CD4-positive, alpha-beta T cell treated with Interleukin-15 for 4 hours (primary cell): ENCODE measurements at places on chromosomes 2 and 18.

DNA sequence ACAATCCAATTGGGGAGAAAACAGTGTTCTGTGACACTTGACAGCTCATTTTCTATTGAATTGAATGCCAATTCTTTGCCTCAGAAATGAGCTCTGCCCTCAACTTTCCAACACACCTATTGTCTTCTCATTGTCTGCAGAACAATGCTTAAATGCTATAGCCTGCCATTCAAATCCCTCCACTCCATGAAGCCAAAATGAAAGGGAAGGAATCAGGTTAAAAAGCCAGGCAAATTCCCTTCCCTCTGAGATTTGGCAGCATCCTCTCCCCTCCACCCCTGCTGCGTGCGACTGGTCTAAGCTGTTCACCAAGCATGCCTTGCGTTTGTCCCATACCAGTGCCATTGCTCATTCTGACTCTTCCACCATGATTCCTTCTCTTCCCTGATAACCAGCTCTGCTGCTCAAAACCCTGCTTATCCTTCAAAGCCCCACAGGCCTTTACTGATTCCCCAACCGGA, 32.4 kb upstream of the TMEM131 start:
- DNase-seq, result no peak

- DNase-seq, result no peak
Measured at GRCh38 chr2:27566628-27567027, 16.2 kb upstream of the ZNF512 start.

DNA sequence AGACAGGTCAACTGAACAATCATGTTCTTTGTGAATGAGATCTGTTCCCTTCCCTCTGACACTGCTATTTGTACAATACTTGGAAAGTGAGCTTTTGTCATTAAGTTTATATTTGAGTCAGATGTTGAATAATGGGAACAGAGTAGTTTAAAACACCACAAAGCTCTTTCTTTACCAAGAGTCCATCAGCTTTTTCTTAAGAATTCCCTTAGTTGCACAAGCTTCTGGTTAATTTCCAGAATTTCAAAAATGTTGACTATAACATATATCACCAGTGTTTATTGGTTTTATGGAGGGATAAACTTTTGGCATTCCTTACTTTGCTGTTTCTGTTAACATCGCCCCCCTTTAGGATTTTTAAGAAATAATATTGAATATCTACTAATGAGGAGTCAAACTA, 403.7 kb downstream of the CCDC85A start:
- no peak for DNase-seq

DNA sequence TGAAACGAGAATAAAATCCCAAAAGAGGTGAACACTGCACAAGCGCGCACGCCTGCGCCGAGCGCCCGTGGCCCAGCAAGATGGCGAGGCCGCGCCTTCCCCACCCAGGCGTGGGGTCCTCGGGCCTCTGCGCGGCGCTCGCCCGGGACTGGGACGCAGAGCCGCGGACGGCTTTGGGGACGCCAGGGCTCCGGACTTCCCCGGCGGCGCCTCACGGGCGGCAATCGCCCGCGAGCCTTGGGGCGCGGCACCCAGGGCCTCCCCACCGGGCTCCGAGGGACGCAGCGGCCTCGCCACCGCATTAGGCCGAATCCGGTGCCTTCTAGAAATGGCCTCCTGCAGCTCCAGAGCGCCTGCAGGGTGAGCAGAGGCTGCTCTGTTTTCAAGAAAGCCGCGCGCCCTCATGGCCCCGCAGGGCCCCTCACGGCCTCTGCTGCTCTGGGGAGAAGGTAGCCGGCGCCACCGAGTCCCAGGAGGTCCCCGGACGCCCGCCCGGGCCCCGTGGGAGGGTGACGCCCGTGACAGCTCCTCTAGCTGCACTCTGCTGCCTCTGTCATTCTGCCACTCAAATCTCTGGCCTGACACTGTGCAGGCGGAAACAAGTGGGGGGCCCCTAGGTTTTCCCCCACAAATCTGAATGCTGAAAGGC, 35.9 kb upstream of the POMC start:
- DNase-seq, result peak; percentile 22

- DNase-seq, result no peak
Measured at GRCh38 chr2:212414767-212415211, 123.8 kb downstream of the ERBB4 start.

DNA sequence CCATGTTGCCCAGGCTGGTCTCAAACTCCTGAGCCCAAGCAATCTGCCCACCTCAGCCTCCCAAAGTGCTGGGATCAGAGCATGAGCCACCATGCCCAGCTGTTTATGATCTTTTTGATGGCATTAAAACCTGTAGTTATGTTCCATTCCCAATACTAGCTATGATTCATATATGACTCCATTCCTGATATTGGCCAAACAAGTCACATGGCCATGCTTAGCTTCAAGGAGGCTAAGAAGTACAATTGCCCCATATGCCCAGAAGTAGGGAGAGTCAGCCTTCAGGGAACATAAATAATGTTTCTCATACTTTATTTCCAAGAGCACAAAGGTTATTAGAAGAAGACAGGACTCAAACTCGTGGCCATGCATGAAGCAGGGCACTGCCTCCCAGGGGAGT, 132.4 kb upstream of the RAB6C start:
- DNase-seq, result no peak

DNA sequence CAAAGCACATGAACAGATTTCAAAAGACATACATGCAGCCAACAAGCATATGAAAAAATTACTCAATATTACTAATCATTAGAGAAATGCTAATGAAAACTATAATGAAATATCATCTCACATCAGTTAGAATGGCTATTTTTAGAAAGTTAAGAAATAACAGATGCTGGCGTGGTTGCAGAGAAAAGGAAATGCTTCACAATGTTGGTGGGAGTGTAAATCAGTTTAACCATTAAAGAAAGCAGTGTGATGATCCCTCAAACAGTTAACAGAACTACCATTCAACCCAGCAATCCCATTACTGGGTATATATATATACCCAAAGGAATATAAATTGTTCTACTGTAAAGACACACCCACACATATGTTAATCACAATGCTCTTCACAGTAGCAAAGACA, 117.7 kb upstream of the SETBP1 start:
- DNase-seq, result no peak

DNA sequence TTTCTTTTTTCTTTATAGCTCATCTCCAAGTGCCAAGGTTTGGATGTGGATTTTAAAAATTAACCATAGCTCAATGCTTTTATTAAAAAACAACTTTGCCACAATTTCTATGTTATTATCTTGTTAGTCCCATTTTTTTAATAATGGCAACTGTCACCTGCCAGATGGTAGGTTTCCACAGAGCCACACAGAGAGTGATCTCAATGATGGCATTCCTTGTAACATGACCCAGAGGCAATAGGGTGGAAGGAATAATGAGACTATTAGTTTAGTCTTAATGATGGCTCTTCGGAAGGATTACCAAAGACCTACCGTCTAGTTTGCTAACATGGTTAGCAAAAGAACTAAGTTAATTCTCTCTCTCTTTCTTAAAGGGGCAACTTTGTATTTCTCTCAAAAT, 64.0 kb downstream of the REL start:
- no peak for DNase-seq

DNA sequence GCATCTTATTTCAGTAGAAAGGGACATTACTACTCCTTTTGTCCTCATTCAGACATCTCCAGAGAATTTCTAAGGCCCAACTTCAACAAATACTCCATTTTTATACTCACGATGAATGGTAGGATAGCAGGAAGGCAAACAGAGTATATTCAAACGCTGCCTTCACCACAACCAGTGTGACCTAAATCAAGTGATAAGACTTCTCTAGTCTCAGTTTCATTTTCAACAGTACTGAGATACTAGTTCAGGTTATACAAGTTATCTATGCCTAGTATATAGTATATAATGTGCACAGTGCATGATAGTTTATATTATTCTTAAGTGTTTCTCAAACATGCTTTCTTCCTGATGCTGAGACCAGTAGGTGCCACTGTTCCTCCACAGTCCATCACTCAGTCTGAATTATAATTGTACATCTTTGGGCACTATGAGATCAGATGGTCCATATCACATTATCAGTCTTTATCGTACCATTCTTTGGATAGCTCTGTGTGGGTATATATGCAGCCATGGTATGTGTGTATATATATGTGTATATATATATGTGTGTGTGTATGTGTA, 66.3 kb upstream of the RPE start:
- DNase-seq, result no peak

- no peak for DNase-seq
Measured at GRCh38 chr2:241567776-241568175, 9.2 kb downstream of the BOK start.

DNA sequence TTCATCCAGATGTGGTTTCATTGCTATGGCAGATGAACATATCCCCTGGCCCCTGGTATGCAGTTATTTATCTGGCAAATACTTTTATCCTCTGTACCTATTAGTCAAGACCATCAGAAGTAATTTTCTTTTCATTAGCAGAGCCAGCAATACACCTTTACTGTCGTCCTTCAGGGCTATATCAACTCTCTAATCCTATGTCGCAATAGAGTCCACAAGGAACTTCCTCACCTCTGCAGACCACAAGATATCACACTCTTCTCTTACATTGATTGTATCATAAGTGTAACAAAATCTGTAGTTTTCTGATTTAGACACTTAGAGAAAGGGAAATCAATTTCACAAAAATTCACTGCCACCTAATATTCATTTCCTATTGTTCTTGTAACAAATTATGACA, 252.9 kb upstream of the DCC start:
- no peak for DNase-seq

- peak; percentile 55 for DNase-seq
Measured at GRCh38 chr2:44237221-44237620, 38.1 kb upstream of the SLC3A1 start.

DNA sequence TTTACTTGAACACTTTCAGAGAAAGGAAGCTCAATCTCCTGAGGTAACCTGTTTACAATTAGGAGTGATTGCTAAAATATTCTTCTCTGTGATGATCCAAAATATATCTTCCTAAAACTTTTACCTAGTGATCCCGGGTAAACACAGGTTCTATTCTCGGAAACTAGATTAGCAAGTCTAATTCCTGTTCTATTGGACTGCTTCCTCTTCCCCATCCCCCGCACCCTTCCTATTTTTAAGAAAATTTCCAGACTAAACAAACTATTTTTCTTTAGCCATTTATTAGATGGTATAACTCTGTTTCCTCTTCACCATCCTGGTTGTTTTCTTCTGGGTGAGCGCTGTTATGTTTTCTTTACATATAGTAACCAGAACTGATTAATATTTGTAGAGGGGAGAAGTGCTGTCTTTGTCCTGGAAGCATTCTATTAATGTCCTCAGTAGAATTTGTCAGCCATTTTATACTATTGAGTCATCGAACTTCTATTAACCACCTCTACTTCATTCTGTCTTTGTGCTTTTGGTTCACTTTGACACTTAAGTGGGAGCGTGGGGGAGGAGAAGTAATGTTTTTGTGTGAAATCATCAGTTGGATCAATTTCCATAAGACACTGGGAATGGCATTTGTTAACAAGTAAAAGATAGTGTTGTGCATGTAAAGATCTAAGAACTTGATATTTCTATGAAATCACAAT, 31.8 kb downstream of the CREB1 start:
- no peak for DNase-seq

GRCh38 chr2:84654414-84654813, 138.1 kb downstream of the DNAH6 start:
- DNase-seq, result no peak

DNA sequence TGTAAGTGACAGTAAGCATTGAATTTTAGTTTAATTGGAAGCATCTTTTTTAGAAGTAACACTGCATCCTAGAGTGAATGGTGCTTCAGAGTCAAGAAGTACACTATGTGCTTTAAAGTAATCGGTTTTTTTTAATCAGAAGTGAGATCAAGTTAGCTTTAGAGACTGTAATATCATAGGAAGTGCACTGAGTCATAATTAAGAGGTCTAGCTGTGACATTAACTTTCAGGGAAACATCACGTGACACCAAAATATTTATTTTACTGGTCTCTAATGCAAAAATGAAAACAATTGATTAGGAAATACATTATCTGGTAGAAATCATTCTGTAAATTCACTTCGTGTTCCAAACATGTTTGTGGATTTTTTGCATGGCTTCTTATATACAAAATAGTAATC, 55.3 kb upstream of the KYNU start:
- DNase-seq, result no peak

DNA sequence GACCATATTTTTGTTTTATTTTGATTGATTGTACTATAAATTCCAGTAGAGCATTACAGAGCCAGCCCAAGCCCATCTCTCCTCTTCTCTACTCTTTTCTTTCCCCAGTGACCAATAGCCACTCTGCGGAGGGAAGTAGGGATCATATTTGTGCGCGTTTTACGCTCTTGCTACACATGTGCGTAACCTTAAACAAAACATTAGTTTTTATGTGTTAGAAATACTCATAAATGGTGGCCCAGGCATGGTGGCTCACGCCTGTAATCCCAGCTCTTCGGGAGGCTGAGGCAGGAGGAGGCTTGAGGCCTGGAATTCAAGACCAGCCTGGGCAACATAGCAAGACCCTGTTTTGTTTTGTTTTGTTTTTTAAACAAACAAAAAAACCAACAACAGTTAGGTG, 31.3 kb downstream of the HPCAL1 start:
- DNase-seq, result no peak

DNA sequence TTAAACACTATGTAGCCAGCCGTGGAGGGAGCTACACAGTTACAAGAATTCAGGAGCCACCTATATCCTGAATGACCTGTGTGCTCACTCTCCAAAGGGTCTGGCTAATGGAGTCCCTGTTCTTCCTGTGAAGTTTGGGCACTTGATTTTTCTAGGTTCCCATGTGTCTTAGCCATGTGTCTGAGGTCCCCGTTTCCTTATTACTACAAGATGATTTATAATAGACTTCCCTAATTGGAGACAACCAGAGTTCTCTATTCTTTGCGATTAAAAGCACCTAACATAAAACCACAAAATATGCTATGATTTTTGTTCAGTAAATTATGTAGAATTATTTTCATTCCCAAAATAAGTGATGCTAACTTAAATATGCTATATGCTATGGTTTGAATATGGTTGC, 83.4 kb downstream of the PDK1 start:
- DNase-seq, result no peak
